ENCODE measurements at places on chromosomes 1 and 21. TPM values are rescaled to one million over a fixed set of nuclear protein-coding genes. Genes with fewer than 3 reads are reported as not detected.

CACNA1S gene
- total RNA-seq = under 0.01 TPM

GNG12 gene
- 29.9 TPM for total RNA-seq

TMEM82 gene
- not detected for total RNA-seq

SORT1 gene
- total RNA-seq = 48.2 TPM

CAMK2N1 gene
- total RNA-seq = 77.2 TPM

GBP6 gene
- 0.47 TPM for total RNA-seq

TDRD10 gene
- total RNA-seq = 0.16 TPM

ZNF697 gene
- 31.8 TPM for total RNA-seq

EPHA10 gene
- total RNA-seq = 10.1 TPM

SLC45A1 gene
- total RNA-seq = 6.6 TPM

CYP4X1 gene
- 14.5 TPM for total RNA-seq

DNAJC6 gene
- 104 TPM for total RNA-seq

BATF3 gene
- 8.0 TPM for total RNA-seq

BSND gene
- total RNA-seq = not detected

CFAP57 gene
- total RNA-seq = 1.4 TPM

ARTN gene
- 0.62 TPM for total RNA-seq

KRTAP7-1 gene
- total RNA-seq = not detected

GNG4 gene
- total RNA-seq = 31.5 TPM

OR14A16 gene
- total RNA-seq = not detected

GPR25 gene
- not detected for total RNA-seq
